ENCODE measurements at places on chromosomes 16 and 17.
A peak's percentile ranks its signal among the peaks of the same experiment; 100 is the strongest.

DNA sequence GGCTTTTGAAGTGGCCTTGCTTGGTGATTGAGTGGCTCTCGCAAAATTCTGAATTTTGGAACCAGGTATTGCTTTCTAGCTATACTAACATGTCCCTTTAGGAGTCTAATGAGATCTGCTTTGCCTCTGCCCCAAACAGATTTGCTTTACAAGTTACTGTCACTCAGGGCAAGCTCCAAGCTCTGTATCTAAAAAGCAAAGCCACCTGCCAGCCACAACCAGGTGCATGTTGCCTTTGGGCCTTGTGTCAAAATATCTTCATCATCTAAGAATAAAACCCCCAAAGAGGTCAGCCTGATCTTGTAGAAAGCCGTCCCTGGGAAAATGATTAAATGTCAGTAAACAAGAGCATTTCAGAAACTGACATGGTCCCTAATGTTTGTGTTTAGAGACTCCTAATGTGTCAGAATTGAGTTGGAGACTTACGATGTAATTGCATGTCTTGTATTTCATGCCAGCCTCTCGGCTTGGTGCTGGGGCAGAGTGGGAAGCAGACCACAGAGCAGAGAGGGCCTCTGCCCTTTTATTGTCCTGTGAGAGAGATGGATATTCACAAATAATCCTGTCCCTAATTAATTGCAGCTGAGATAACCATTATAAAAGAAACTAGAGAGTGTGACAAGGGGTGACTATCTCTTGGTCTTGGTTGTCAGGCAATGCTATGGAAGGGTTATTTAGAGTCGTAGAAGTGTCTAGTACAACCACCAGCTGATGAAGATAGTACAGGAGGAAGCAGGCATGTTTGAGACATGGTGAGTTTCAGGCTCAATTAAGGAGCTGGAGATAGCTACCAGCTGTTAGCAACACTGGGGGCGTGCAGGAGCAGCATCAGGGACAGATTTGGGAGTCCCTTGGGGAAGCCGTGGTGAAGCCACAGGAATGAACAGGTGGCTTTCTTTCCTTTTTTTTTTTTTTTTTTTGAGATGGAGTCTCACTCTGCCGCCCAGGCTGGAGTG is 90.7 kb downstream of the PITPNC1 start:
- peak; percentile 31 for DNase-seq

DNA sequence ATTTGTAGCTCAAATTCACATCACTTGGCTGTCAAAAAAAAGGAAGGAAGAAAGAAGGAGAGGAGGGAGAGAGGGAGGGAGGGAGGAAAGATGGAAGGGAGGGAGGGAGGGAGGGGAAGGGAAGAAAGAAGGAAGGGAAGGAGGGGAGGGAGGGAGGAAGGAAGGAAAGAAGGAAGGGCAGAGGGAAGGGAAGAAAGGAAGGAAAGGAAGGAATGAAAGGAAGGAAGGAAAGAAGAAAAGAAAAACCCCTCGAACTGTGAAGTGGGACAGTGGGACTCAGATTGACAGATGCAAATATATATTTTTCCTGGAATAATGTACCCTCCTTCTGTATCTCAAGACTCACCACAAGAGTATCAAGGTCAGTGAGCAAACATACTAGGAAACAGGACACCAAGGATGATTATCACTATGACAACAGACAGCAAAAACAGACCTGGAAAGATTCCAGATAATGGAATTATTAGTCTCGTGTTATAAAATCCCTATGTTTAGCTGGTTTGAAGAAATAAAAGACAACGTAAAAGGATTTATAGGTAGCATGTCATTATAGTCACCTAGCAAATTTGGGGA is 24.2 kb upstream of the ABCA3 start:
- DNase-seq = no peak

- DNase-seq = no peak
Observed at GRCh38 chr17:40986920-40987319, 2.8 kb upstream of the KRT40 start.

DNA sequence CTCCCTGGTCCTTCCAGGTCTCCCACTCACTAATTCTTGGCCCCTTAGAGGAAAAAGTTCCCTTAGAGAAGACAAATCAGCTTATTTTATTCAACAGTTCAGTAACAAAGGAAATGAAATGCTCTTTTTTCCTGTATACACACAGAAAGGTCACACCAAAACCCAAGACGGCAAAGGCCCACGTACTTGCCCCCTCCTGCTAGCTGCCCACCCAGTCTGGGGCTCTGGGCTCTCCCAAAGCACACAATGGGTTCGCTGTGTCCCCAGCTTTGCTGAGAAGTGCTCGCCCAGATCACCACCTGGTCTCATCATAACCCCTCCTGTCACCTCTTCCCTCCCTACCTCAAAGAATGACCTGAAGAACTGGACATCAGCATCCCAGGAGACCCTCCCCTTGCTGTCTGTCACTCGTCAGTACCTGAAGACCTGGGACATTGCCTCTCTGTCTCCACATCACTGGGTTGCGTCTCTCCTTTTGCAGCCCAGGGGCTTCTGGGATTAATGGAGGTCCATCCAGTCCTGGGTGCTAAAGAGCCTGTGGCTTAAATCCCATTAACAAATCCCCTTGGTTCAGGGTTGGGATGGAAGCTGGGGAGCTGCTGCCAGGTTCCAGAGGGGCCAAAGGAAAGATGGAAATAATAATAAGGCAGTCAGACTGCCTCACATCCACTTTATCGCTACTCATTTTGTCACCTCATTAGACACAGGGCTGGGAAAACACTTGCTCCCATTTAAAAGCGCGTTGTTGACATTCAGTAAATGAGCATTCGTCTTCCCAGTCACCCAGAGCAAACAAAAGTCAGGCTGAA is 3.3 kb downstream of the SLC6A4 start:
- DNase-seq = no peak

GRCh38 chr16:2033057-2033908 is 6.6 kb downstream of the NHERF2 start:
- DNase-seq = peak; percentile 64

DNA sequence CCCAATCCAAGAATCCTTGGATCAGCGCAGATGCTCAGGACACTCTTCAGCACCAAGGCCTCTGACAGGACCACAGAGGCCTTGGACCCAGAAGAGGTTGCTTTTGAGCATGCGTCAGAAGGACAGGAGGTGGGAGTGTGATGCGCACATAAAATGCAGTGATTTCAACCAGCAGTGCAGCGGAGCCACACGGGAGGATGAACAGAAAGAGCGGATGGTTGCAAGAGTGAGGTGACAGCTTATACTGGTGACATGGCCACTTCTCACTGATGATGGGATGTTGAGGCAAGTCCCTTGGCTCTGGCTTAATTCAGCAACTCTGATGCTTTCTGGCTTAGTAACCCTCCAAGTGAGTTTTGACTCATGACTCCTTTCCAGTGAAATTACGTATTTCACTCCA is 25.2 kb upstream of the ERN1 start:
- DNase-seq = no peak

- DNase-seq = peak; percentile 66
Observed at GRCh38 chr17:58643147-58643546, 48.7 kb downstream of the TEX14 start.

GRCh38 chr16:17068524-17068923 is 402.2 kb downstream of the XYLT1 start:
- no peak for DNase-seq

DNA sequence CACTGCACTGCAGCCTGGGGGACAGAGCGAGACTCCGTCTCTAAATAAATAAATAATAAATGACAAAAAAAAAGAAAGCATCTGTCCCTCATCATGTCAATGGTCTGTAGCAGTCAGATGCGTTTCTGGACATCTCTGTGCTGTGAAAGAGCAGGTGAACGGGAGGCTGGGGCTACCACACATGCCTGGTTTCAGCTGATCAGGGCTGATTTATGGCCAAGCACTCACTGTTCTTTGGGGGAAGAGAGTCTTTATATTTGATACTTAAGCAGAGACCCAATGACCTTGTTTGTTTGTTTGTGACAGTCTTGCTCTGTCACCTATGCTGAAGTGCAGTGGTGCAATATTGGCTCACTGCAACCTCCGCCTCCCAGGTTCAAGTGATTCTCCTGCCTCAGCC is 17.5 kb downstream of the KIAA0513 start:
- DNase-seq = no peak

- peak; percentile 45 for DNase-seq
Observed at GRCh38 chr17:45305530-45306087, 11.2 kb downstream of the MAP3K14 start.

DNA sequence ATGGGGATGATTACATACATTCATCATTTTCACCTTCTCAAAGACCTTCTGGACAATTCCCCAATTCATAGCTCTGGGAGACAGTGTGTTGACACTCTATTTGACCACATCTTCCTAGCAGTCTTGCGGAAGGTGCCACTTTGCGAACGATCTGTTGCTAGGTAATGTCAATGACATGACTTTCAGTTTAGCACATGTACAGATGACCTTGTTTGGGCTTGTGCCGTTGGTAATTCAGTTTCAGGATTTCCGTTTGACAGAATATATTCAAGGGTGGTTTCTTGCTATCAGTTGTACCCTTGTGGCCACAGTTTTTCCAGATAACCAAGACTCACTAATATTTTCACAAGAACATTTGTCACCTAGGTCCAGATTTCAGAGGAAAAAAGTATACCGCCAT is 478.2 kb downstream of the WWOX start:
- no peak for DNase-seq

- no peak for DNase-seq
Observed at GRCh38 chr17:79537061-79537460, 73.8 kb downstream of the RBFOX3 start.

DNA sequence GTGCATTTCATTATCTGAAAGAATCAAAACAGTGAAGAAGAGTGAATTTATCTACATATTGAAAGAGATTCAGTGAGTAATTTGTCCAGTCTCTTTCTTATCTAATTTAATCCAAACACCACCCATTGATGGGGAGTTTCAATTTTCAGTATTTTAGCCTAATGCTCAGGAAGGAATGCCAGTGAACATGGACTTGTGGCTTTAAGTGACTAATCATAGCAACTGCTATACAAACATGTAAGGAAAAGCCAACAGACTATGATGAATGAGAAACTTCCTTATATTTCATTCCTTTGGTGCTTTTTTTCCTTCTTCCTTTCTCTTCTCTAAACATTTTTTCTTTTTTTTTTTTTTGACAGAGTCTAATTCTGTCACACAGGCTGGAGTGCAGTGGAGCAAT is 885.8 kb downstream of the KCNJ2 start:
- no peak for DNase-seq

DNA sequence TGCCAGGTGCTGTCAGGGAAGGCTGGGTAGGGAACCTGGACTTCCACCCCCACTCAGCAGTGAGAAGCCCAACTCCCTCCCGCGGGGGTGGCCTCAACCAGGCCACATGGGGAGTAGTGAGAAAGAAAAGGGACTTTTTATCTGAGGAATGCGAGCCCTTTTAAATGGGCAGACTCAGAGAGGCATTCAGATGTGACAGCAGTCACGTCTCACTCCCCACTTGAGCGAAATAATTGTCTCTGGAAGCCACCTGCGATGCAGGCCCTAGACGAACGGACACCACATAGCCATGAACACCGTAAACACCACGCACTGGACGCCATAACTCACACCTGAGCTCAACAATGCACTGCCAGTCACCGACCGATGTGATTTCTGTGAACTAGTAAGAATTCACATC is 11.9 kb upstream of the CD300E start:
- DNase-seq = no peak

DNA sequence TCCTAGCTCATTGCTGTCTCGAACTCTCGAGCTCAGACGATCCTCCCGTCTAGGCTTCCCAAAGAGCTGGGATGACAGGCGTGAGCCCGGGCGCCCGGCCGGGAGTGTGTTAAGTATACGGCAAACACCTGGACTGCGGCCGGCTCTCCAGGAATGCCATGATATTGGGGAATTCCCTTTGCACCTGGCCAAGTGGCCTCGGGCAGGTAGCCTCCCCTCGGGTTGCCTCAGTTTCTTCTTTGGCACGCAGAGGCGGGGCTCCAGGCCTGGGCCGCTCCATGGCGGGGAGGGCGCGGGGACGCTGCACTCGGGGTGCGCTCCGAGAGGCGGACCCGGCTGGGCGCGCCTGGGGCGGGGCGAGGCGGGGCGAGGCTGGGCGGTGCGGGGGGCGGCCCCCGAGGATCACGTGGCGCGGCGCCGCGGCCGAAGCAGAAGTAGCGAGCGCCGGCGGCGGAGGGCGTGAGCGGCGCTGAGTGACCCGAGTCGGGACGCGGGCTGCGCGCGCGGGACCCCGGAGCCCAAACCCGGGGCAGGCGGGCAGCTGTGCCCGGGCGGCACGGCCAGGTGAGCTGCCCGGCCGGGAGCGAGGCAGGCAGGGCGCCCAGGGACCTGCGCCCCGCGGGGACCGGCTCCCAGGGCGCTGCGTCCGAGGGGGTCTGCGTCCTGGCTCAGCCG is at the start of gene PLCG2:
Gene PLCG2 (plus strand): TSS at position 431 of the 675 bp plus-strand sequence. CDS start 6,699 bp downstream, outside the sequence.
- peak; percentile 63 for DNase-seq

DNA sequence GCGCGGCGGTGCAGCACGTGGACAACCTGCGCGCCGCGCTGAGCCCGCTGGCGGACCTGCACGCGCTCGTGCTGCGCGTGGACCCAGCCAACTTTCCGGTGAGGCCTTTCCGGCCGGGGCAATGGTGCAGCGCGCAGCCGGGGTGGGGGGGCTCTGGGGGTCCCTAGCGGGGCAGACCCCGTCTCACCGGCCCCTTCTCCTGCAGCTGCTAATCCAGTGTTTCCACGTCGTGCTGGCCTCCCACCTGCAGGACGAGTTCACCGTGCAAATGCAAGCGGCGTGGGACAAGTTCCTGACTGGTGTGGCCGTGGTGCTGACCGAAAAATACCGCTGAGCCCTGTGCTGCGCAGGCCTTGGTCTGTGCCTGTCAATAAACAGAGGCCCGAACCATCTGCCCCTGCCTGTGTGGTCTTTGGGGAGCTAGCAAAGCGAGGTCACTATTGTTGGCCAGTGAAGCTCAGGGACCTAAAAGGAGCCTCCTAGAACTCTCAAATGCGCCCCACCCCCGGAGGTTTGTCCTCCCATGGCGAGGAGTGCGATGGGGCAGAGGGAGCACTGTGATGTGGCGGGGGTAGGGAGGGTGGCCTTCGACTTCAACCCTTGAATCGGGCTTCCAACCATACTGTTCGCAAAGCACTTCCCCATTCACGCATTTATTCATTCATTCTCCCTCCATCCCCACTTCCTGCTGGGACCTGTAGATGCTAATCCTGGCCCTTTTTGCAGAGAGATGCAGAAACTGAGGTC is 770 bp downstream of the HBM start:
- DNase-seq = no peak

GRCh38 chr17:19016297-19016696 is 11.7 kb upstream of the FAM83G start:
- no peak for DNase-seq

DNA sequence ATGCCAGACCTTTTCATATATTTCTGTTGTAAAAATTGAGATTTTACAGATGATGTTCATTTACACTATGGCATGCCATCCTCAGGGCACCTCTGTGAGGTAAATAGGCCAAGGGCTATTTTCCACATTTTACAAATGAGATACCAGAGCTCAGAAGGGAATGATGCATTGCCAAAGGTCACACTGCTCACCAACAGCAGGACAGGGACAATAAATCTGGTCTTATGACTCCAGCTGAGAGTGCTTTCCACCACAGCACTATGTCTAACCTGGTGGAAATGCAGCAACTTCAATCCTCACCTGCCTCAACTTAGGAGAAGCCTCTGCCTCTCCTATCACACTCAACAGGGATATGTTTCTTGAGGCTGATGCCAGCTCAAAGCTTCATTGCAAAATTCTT is 40.6 kb downstream of the GRIN2A start:
- DNase-seq = no peak

Data from AG08395 (cell line).